ENCODE measurements at places on chromosomes 16 and 17. TPM values are rescaled to one million over a fixed set of nuclear protein-coding genes. Genes with fewer than 3 reads are reported as not detected.

The TMC7 gene
- 3.3 TPM for total RNA-seq

The CCL8 gene
- total RNA-seq, result 1.6 TPM

The HOXB2 gene
- 5.6 TPM for total RNA-seq

The TP53TG3C gene
- not detected for total RNA-seq

The ZG16 gene
- total RNA-seq, result not detected

The CYGB gene
- total RNA-seq, result 30.2 TPM

The CHST5 gene
- 0.62 TPM for total RNA-seq

The NTN1 gene
- total RNA-seq, result 7.8 TPM

The TMEM92 gene
- total RNA-seq, result 9.2 TPM

The NAA60 gene
- total RNA-seq, result 56.3 TPM

- peaks cover 5% of the 10 kb centered on the region for H3K4me1 ChIP-seq
- H3K36me3 ChIP-seq, result peaks cover 46% of the 10 kb centered on the region
- no peak for DNase-seq
Observed at GRCh38 chr16:84780544-84781376, 39.0 kb upstream of the CRISPLD2 start.

DNA sequence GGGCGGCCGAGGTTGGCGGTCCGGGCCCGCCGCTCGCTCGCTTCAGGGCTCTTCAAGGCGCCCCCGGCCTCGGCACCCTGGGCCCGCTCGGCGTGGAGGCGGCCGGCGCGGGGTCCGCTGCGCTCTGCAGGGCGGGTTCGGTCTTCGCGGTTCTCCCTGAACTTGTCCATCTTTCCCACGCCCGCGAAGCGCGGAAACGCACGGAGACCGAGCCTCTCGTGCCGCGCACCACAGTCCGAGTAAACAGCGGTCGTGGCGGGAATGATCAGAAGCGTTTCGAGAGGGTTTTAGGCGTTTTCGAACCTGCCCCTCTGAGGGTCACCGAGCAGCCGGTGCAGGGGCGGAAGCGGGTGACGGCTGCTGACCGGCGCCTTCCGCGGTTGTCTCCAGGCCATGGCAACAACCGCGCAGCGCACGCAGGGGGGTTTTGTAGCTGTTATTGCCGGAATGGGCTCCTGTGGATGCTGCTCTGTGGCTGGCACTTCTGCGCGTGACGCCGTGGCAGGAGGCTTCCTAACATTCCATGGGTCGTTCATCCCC, 414 bp downstream of the NARF start:
- peaks cover 41% of the 10 kb centered on the region for H3K36me3 ChIP-seq
- H3K27ac ChIP-seq, result peak overlapping the region; percentile 100
- DNase-seq, result no peak
- no peaks in the 10 kb centered on the region for H3K27me3 ChIP-seq

DNA sequence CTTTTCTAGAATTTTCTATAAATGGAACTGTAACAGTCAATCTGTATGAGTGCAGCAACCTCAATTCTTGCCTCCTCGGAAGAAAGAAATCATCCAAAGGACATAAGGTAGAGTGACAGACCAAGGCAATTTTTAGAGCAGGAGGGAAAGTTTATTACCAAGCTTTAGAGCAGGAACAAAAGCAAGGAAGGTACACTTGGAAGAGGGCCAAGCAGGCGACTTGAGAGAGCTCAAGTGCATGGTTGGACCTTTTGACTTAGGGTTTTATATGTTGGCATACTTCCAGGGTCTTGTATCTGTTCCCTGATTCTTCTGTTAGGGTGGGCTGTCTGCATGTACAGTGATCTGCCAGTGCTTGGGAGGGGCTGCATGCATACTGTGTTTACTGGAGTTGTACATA, 50.3 kb downstream of the SCNN1G start:
- H3K4me3 ChIP-seq, result no peak overlapping the region
- no peaks in the 10 kb centered on the region for H3K4me1 ChIP-seq
- no peak overlapping the region for H3K27ac ChIP-seq
- no peaks in the 10 kb centered on the region for H3K27me3 ChIP-seq

DNA sequence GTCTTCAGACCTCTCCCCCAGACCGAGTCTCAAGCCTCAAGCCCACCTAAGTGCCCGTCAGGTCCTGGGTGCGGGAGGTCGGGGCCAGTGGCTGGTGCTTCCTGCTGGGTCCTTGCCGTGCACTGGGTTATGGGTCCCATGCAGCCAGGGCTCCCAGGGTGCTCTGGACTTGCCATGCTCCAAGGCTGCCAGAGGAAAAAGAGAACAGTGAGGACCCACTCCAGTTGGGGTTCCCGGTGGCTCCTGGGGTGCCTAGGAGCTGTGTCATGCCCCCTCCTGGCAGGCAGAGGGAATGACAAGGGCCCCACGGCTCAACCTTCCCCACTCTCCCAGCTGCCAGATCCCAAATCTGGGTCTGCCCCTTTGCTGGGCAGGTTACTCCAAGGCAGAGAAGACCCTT, 3.8 kb downstream of the SNX20 start:
- peaks cover 26% of the 10 kb centered on the region for H3K4me1 ChIP-seq
- H3K27me3 ChIP-seq, result no peaks in the 10 kb centered on the region
- H3K36me3 ChIP-seq, result peaks cover 18% of the 10 kb centered on the region
- no peak overlapping the region for H3K27ac ChIP-seq

DNA sequence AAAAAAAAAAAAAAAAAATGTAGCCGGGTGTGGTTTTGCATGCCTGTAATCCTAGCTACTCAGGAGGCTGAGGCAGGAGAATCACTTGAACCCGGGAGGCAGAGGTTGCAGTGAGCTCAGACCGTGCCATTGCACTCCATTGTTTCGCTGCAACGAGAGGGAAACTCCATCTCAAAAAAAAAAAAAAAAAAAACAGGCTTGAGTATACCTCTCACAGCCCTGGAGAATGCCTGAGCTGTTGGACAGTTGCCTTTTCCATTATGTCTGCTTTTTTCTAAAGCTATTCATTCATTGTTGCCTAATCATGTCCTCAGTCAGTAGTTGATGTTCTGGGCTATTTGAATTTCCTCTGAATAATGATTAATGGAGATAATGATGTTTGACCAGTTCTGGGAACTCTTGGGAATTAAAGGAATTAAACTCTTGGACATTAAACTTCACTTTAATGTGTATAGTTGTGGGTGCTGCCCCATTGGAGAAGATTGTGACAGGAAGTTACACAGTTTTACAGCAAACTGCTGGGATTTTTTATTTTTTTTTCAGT, 11.8 kb downstream of the HMOX2 start:
- H3K36me3 ChIP-seq, result peaks cover 23% of the 10 kb centered on the region
- no peak overlapping the region for H3K4me3 ChIP-seq
- H3K4me1 ChIP-seq, result peaks cover 29% of the 10 kb centered on the region

GRCh38 chr17:4375039-4375748, 8.7 kb upstream of the UBE2G1 start:
- H3K4me1 ChIP-seq, result no peaks in the 10 kb centered on the region
- no peak overlapping the region for H3K4me3 ChIP-seq

DNA sequence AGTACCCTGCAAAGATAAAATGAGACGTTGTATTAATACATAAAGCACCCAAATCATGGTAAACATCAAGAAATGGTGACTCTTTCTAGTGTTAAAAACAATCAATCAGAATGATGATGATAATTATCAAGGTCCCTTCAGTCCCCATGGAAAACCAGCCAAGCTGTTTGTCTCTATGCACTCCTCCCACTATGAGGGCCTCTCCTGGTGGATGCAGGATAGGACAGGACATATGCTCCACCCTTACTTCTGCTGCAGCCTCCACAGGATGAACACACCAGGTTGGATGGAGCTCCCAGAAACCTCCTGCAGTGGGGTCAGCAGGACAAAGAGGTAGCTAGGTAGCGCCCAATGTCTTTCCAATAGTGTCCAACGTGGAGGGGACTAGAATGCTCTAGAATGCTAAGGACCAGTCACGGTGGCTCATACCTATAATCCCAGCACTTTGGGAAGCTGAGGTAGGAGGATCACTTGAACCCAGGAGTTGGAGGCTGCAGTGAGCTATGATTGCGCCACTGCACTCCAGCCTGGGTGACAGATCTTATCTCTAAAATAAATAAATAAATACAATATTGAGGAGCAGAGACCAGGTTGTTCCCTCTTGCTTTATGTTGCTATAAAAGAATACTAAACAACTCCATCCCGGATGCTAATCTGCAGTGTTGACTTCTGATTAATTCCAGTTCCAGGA, 9.9 kb upstream of the KDM8 start:
- no peaks in the 10 kb centered on the region for H3K4me1 ChIP-seq
- no peak for DNase-seq
- no peak overlapping the region for H3K27ac ChIP-seq
- no peak overlapping the region for H3K4me3 ChIP-seq

- peak within 1 kb of the TSS; percentile 36 for H3K27ac ChIP-seq
- H3K4me3 ChIP-seq, result peak within 1 kb of the TSS; percentile 53
- H3K4me1 ChIP-seq, result peaks cover 14% of the 10 kb centered on the region
- H3K27me3 ChIP-seq, result peaks cover 13% of the 10 kb centered on the region
- H3K36me3 ChIP-seq, result no peaks in the 10 kb centered on the region
- DNase-seq, result peak; percentile 91
Observed at GRCh38 chr17:48816774-48817590, at the start of gene TTLL6. Gene TTLL6 (minus strand): TSS chr17:48817229. CDS start chr17:48817072, 157 bp downstream.

GRCh38 chr17:12729086-12729485, 60.2 kb upstream of the ARHGAP44 start:
- no peak for DNase-seq
- H3K27me3 ChIP-seq, result no peaks in the 10 kb centered on the region
- H3K4me1 ChIP-seq, result peaks cover 15% of the 10 kb centered on the region
- H3K27ac ChIP-seq, result no peak overlapping the region

GRCh38 chr16:54952195-54952594, 21.5 kb downstream of the IRX5 start:
- no peaks in the 10 kb centered on the region for H3K4me1 ChIP-seq
- H3K27me3 ChIP-seq, result peaks cover 13% of the 10 kb centered on the region
- DNase-seq, result no peak
- no peaks in the 10 kb centered on the region for H3K36me3 ChIP-seq

DNA sequence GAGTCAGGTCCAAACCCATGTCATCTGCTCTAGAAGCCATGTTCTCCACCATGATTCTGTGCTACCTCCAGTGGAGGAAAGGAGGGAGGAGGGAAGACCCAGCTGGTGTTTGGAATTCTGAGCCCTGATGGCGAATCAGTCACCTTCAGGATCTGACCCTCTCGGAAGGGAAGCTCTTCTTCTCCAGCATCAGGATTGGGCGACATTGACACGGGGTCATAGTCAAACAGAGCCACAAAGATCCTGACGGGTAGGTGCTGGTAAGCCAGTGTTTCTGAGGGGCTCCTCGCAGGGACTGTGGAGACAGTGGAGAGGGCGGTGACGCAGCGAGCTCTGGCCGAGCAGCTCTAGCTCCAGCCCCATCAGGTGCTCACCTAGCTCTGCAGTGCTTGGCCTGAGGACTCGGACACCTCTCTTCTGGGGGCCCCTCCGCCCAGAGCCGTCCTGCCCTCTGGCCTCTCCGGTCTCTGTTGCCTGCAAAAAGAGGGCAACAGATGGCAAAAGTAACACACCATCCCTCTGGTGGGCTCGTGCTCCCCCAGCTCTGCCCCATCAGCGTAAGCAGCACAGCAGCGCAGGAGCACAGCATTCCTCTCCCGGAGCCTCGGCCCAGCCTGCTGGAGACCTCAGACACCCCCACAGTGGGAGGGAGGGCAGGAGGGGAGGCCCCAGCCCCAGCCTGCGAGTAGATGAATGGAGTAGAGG, 21.0 kb downstream of the TSPOAP1 start:
- H3K4me3 ChIP-seq, result no peak overlapping the region
- no peaks in the 10 kb centered on the region for H3K27me3 ChIP-seq
- no peak for DNase-seq
- H3K27ac ChIP-seq, result no peak overlapping the region
- no peaks in the 10 kb centered on the region for H3K36me3 ChIP-seq

Measured in lower lobe of right lung (tissue), 2 donors.